ENCODE measurements at places on chromosomes 2 and 18.

DNA sequence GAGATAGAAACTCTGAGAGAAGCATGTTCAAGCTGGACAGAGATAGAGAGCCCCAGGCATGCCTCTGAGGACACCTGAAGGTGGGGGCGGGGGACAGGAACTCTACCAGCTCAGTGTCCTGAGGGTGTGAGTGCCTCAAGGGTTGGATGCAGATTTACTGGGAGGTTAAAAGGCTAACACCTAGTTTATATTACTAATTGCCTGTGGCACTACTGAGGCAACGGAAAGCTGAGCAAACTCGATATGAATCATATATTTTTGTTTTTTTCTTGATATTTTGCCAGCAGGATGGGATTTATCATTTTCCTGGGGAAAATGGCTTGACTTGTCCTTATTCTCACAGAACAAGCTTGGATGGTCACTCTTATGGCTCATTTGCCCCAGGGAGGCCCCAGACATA lies 319.5 kb downstream of the ALK start:
- no peak for DNase-seq

GRCh38 chr2:229022071-229022470 lies 249.0 kb downstream of the PID1 start:
- no peak for DNase-seq

- DNase-seq = no peak
These were observed 215.4 kb upstream of the HNRNPA3 start for GRCh38 chr2:176997074-176997791.

DNA sequence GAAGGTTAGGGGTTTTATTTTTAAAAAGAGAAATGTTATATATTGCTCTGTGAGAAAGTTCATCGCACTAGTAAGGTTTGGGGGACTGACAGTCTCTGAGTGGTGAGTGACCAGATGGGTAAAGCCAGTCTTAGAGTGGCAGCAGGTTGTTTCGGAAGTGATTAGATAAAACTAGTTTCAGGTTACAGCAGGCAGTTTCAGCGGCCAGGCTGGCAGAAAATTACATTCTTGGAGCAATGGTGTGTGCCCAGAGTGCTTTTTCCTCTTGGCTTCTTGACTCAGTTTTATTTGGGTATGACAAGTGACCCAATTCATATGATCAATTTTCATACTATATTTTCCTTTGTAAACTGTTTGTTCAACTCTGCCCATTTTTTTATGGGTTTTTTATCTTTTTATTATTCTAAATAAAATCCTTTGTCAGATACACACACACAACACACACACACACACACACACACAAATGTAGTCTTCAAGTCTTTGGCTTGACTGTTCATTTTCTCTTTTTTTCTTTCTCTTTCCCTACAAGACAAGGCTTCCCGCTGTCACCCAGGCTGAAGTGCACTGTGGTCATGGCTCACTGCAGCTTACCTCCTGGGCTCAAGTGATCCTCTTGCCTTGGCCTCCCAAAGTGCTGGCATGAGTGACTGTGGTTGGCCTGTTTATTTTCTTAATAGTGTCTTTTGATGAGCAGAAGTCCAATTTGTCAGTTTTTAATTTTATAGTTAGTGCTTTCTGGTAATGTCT lies 30.9 kb downstream of the RALBP1 start:
- no peak for DNase-seq

- DNase-seq = no peak
These were observed 37.7 kb downstream of the BCL11A start for GRCh38 chr2:60515721-60516226.

DNA sequence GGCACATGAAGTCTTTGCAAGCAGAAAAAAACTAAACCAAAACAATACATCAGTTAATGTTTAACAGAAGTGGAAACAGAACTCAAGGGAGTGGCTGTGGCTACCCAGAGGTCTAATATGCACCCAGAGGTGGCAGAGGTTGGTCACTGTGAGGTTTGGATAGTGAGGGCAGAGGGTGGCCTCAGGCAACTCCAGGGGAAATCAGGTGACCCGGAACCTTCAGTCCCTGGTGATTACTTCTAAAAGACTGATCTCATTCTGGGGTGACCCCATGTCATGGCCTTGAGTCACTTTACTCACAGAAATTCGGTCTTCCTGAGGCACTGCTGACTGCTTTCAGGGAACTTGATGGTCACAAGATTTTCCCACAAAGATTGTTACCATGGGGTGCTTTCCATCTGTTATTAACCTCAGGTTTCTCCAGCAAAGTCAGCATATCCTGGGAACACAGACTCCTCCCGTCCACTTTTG lies 99.4 kb downstream of the TMEM17 start:
- DNase-seq = no peak

GRCh38 chr18:45958730-45959129 lies 8.4 kb downstream of the EPG5 start:
- DNase-seq = no peak

- no peak for DNase-seq
These were observed 59.0 kb upstream of the ZNF396 start for GRCh38 chr18:35436076-35436649.

DNA sequence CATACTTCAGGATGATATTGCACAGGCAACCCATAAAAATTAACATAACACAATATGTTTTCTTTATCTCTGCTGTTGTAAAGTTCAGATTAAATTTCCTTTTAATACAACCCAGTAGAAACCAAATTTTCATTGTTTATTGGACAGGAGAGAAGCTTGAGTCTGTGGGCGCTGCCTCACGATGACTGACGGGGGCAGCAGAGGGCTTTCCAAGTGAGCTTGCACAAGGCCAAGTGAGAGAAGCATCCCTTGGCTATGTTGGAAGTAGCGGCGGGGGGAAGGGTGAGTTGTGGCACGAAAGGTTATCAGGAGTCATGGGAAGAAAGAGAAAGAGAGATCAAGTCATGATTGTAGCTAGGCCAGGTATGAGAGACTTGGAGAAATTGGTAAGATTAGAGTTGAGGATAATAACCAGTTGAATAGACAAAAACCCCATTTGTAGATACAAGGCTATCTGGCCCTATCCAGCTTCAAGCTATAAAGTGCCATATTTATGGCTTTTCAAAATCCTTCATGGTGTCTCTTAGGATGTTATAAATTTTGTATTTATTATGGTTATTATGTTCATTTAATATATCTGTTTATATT lies 413.7 kb upstream of the FAM98A start:
- DNase-seq = no peak

DNA sequence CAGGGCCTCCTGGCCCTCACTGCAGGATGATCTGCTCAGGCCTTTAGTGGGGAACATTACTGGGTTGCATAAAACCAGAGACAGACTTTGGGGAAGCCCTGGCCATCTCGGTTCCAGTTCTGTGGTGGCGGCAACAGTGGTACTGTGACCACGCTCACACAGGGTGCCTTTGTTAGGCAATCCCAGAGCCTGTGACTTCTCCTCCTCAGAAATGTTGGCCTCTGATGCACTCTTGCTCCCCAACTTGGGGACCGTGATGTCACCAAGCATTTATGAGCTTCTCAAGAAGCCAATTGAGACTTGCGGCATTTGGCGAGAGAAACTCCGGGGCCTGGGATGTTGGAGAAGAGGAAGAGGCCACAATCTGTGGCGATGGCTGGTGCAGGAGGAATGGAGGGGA lies 80.9 kb upstream of the PKDCC start:
- no peak for DNase-seq

GRCh38 chr18:48675352-48675761 lies 136.5 kb downstream of the CTIF start:
- DNase-seq = peak; percentile 71

GRCh38 chr2:108217211-108217610 lies 22.6 kb upstream of the SULT1C3 start:
- no peak for DNase-seq
